ENCODE measurements at places on chromosomes 16 and 17.

DNA sequence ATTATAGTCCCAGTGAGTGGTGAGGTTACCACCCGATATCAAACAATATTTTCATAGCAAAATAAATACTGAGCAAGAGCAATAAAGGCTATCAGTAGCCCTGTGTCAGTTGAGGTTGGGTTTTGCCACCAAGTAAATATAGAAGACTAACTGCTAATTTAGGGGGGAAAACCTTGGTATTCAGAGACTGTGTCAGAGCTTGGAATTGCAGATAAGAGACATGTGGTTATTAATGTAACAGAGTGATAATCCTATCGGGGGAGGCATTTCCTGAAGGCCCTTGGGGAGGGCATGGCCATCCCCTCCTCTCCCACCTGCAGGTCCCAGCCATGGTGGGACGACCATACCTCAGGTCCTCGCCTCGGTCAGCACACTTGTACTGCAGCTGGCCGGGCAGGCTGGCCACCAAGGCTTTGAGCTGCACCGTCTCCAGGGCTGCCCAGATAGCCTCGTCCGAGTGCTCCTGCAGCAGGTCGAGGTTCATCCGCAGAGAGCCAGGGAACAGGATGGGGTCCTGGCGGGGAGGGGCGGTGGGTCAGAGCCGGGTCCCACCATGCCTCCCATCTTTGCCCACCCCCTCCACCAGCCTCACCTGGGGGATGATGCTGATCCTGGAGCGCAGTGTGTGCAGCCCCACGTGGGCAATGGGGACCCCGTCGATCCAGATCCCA lies 68.9 kb downstream of the ABCC6 start:
- H3K27ac ChIP-seq, result no peak overlapping the region
- H3K4me1 ChIP-seq, result peaks cover 14% of the 10 kb centered on the region
- H3K36me3 ChIP-seq, result no peaks in the 10 kb centered on the region
- no peak overlapping the region for H3K4me3 ChIP-seq

GRCh38 chr16:19137201-19138128 lies 23.7 kb downstream of the ITPRIPL2 start:
- H3K4me3 ChIP-seq, result no peak overlapping the region
- no peak overlapping the region for H3K27ac ChIP-seq
- no peaks in the 10 kb centered on the region for H3K4me1 ChIP-seq
- H3K27me3 ChIP-seq, result no peaks in the 10 kb centered on the region
- H3K36me3 ChIP-seq, result no peaks in the 10 kb centered on the region
- no peak for DNase-seq

DNA sequence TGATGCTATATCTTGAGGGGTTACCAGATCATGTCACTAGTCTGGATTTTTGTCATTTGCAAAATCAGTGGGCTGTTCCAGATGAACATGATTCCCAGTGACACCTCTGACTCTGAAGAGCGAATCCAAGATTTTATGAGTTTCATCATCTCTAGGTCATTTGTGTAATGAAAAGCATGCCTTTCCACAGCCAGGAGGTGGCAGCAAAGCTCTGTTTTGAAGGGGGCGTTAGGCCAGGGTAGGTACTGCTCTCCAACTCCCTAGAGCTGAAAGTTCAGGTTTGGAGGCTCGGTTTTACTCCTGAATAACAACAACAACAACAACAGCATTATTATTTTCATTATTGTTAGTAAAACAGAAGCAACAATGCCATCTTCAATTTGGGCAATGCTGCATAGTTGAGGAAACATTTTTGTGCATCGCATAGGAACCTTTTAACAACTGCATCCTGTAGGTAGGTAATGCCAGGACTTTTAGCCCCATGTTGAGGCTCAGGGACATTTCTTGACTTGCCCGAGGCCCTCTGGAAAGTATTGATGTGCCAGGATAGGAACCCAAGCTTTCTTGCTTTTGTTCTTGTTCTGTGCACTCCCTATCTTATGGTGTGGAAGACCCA lies 77.0 kb downstream of the MYH13 start:
- H3K27me3 ChIP-seq, result peaks cover 5% of the 10 kb centered on the region
- H3K27ac ChIP-seq, result no peak overlapping the region
- peak; percentile 36 for DNase-seq
- no peaks in the 10 kb centered on the region for H3K4me1 ChIP-seq

GRCh38 chr17:55224746-55225145 lies 40.0 kb upstream of the HLF start:
- no peak overlapping the region for H3K4me3 ChIP-seq
- no peak overlapping the region for H3K27ac ChIP-seq

GRCh38 chr16:54291656-54292487 lies 5.3 kb upstream of the IRX3 start:
- no peak overlapping the region for H3K4me3 ChIP-seq
- H3K36me3 ChIP-seq, result no peaks in the 10 kb centered on the region
- DNase-seq, result no peak
- peaks cover 2% of the 10 kb centered on the region for H3K27me3 ChIP-seq

GRCh38 chr17:56737421-56738161 lies 96.1 kb downstream of the C17orf67 start:
- no peaks in the 10 kb centered on the region for H3K36me3 ChIP-seq
- H3K4me3 ChIP-seq, result no peak overlapping the region
- H3K27ac ChIP-seq, result no peak overlapping the region
- no peak for DNase-seq
- H3K27me3 ChIP-seq, result peaks cover 8% of the 10 kb centered on the region

DNA sequence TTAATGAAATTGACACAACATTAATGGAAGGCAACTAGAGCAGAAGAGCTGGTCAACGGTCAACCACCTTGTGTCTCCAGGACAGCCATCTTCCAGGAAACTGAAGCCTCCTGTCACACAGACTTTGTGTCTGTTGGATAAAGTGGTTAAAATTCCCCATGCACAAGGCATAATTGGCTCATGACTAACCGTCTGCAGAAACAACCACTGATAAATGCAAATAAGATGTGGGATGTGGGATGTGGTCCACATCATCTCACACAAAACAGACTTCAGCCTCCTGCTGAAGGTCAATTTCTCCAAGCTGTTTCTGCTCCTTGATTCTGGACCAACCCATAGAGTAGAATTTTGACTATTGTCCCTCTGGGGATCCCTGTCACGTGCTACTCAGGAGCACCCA lies 26.9 kb upstream of the XYLT1 start:
- H3K4me3 ChIP-seq, result no peak overlapping the region
- H3K4me1 ChIP-seq, result no peaks in the 10 kb centered on the region
- DNase-seq, result no peak
- no peaks in the 10 kb centered on the region for H3K27me3 ChIP-seq

DNA sequence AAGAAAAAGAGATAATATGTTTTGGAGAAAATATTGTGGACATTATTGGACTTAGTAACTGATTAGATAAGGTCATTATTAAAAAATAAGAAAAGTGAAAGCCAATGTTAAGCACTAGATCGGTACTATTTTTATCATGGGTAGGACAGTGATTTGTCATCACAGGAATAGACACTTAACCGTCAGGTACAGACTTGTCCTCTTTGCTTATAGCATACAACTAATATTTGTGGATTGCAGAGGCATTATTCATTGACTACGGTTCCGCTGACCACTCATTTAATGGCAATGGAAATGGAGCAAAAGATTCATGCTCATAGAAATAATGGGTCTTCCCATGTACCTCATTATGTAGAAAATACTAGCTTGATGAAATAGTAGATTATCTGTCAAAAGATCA lies 596.3 kb upstream of the CA10 start:
- peaks cover 24% of the 10 kb centered on the region for H3K4me1 ChIP-seq
- DNase-seq, result no peak
- H3K27ac ChIP-seq, result no peak overlapping the region
- H3K4me3 ChIP-seq, result no peak overlapping the region

GRCh38 chr17:6420173-6420641 lies 14.7 kb downstream of the AIPL1 start:
- no peak overlapping the region for H3K4me3 ChIP-seq
- H3K27ac ChIP-seq, result no peak overlapping the region
- H3K36me3 ChIP-seq, result no peaks in the 10 kb centered on the region
- H3K4me1 ChIP-seq, result no peaks in the 10 kb centered on the region
- peaks cover 21% of the 10 kb centered on the region for H3K27me3 ChIP-seq

GRCh38 chr17:13562271-13562800 lies 39.4 kb downstream of the HS3ST3A1 start:
- no peaks in the 10 kb centered on the region for H3K36me3 ChIP-seq
- H3K27me3 ChIP-seq, result peaks cover 3% of the 10 kb centered on the region
- DNase-seq, result peak; percentile 43
- no peak overlapping the region for H3K27ac ChIP-seq
- H3K4me1 ChIP-seq, result no peaks in the 10 kb centered on the region

DNA sequence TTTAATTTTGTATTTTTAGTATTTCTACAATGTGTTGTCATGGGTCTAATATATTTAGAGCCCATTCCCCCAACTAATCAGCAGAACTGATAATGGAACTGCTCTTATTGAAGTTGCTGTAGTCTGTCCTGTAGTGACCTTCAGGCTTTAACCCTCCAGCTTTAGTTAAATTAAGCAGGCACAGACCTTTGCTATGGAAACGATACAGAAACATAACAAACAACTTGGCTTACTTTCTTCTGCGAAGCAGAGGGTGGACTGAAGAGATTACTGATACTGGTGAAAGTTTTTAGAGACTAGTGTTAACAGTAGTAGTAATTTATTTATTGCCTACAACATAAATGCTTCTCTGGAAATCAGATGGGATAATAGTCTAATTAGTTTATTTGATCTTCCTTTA lies 61.4 kb downstream of the NFATC3 start:
- no peaks in the 10 kb centered on the region for H3K36me3 ChIP-seq
- DNase-seq, result no peak
- H3K4me3 ChIP-seq, result no peak overlapping the region
- H3K4me1 ChIP-seq, result peaks cover 44% of the 10 kb centered on the region

DNA sequence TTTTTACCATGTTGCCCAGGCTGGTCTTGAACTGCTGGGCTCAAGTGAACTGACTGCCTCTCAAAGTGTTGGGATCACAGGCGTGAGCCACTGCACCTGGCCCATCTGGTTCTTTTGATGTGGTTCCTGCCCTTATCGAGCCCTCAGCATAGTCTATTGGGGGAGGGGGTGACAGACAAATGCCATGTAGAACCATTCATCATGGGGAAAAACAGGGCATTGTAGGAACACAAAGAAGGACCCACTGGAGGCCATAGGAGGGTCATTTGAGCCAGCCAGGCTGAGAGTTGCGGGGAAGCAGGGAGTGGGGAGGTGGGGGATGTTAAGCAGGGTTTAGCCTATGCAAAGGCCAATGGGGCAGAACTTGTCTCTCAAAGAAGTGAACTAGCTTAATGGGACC lies 11.9 kb downstream of the SEC14L5 start:
- no peak overlapping the region for H3K4me3 ChIP-seq
- no peaks in the 10 kb centered on the region for H3K27me3 ChIP-seq
- peak overlapping the region; percentile 21 for H3K27ac ChIP-seq
- no peak for DNase-seq
- H3K4me1 ChIP-seq, result peaks cover 31% of the 10 kb centered on the region

All from psoas muscle (tissue), 8 donors.